Mesothelial cell of epicardium (in vitro differentiated cells): ENCODE measurements at places on chromosomes 2 and 18. TPM values are rescaled to one million over a fixed set of nuclear protein-coding genes. Genes with fewer than 3 reads are reported as not detected.

Gene CFAP221
- 3.5 to 4.6 TPM (median 4.5 TPM) in 3 replicates for total RNA-seq

Gene MC5R
- not detected in 3 replicates for total RNA-seq

Gene PRKAG3
- total RNA-seq: 2.8 to 3.6 TPM (median 2.9 TPM) in 3 replicates

Gene CYP27A1
- 15.6 to 16.8 TPM (median 16.6 TPM) in 3 replicates for total RNA-seq

Gene CDH19
- total RNA-seq: not detected in 3 replicates

Gene MBD5
- total RNA-seq: 90.7 to 100 TPM (median 97.8 TPM) in 3 replicates

Gene NYAP2
- total RNA-seq: not detected in 3 replicates

Gene ALPG
- not detected in 3 replicates for total RNA-seq

Gene GREB1L
- total RNA-seq: 23.0 to 25.5 TPM (median 25.3 TPM) in 3 replicates

Gene DIS3L2
- total RNA-seq: 69.9 to 74.4 TPM (median 71.9 TPM) in 3 replicates
